ENCODE measurements at places on chromosomes 7 and 10.

DNA sequence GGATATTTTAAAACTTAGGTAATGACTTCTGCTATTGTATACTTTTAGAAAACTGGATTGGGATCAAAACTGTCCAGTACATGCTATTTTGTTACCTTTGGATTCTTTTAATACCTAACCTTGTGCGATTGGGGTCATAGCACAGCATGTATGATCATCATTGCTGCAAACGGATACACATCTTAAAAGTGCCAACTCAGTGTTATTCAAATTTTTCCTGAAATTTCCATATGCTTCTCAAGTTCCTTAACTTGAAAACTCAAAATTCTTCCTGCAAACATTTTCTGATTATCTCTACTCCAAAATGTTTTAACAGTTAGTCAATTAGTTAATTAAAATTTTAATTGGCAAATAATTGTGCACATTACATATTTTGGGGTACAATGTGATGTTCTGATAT, 147.5 kb downstream of the PCDH15 start:
- no peak for DNase-seq

- DNase-seq = no peak
Measured at GRCh38 chr10:124849111-124849773, 47.6 kb downstream of the ABRAXAS2 start.

DNA sequence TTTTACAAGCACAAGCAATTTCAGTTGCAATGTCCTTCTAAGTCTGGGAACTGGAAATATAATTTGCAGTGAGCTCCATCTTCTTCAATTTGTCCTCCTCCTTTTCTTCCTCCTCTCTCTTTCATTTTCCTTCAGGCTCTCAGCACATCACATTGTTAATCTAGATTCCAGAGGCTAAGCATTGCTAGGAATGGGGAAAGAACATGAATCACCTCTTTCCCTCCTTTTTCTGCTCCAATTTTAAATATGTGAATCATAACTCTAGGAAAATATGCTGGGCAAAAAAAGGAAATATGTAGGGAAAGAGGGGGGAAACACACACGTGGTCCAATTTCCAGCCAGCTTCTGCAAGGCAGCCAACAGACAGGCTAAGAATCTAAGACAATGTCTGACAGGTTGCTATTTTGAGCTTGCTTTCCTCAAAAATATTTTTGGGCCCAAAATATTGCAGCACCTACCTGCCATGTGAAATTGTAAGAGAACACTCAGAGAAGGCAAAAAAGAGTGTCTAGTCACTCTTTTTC, 72.7 kb upstream of the NUPR2 start:
- DNase-seq = no peak

GRCh38 chr7:139139150-139139549, 29.6 kb upstream of the ZC3HAV1 start:
- DNase-seq = no peak

DNA sequence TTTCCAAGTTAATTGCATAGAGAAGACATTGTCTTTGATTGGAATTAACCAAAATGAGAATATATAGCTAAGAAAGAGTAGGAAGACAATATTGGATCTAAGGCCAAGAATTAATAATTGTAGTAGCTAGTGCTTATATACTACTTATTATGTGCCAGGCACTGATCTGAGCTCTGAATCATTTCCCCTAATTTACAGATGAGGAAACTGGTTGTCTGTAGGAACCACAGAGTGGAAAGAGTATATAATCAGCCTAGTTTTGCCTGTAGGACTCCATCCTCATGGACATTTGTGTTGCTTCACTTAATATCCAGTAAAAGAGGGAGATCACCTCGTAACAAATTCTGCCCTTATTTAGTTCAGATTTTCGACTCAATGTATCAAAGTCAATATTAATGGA, 127.9 kb downstream of the ARID5B start:
- DNase-seq = peak; percentile 29

DNA sequence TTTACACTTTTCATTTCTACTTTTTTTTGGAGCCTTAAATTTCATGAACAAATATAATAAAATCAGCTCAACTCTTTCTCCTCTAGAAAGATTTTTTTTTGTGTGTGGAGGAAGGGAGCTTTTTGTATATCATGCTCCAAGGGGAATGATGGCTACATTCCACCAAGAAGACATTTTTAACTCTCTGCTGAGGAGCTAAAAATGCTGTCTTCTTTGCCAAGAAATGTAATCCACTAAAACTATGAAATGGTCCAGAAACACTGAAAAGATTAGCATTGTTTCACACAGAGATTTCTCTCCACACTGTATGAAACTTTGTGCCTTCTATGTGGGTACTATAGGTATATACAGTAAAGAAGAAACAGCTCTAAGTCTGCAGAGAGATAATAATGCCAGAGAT, 74.1 kb upstream of the ANK3 start:
- no peak for DNase-seq

DNA sequence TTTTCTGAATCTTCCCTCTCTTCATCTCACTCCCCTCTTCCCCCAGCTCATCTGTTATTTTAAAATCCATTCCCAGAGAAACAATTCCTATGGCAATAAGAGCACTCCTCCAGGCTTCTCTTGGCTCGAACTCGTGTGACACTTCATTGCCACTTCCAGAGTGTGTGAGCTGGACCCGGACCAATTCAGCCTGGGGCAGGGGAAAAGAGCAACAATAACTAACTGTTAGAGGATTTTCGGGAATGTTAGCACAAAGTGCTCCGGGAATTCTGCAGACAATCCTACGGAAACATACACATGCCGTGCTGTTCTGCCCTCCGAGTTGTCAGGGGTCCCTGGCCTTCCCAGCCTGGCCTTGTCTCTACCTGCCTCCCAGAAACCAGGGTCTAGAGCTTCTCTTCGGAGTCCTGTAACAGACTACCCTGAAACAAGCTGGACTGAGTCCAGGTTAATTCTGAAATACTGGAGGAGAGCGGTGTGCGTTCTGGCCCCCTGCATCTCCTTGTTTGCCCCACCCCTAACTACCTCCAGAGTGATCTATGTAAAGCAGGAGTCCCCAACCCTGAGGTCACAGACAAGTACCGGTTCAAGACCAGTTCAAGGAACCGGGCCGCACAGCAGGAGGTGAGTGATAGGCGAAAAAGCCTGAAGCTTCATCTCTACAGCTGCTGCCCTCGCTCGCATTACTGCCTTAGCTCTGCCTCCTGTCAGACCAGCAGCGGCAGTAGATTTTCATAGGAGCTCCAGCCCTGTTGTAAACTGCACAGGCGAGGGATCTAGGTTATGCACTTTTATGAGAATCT, 11.3 kb downstream of the COL26A1 start:
- DNase-seq = no peak

GRCh38 chr7:41996381-41997035, 240.5 kb downstream of the GLI3 start:
- DNase-seq = no peak

DNA sequence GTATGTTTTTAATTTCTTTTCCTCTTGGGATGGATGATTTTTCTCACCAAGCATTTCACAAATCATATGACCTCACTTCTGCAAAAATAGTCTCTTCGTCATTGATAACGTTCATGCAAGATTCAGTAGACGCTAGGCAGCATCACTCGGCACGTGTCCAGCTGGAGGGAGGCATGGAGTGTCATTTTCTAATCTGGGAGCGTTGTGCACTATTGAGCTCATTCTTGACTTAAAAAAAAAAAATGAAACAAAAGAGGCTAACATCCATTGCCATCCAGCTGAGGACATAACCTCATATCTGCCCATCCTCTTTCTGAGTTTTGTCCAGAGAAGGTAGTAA, 56.2 kb downstream of the COL17A1 start:
- no peak for DNase-seq

GRCh38 chr10:10830293-10830986, 187.2 kb upstream of the CELF2 start:
- DNase-seq = no peak

Data from Kasumi-1 (cell line).